ENCODE measurements at places on chromosomes 3 and 15.

DNA sequence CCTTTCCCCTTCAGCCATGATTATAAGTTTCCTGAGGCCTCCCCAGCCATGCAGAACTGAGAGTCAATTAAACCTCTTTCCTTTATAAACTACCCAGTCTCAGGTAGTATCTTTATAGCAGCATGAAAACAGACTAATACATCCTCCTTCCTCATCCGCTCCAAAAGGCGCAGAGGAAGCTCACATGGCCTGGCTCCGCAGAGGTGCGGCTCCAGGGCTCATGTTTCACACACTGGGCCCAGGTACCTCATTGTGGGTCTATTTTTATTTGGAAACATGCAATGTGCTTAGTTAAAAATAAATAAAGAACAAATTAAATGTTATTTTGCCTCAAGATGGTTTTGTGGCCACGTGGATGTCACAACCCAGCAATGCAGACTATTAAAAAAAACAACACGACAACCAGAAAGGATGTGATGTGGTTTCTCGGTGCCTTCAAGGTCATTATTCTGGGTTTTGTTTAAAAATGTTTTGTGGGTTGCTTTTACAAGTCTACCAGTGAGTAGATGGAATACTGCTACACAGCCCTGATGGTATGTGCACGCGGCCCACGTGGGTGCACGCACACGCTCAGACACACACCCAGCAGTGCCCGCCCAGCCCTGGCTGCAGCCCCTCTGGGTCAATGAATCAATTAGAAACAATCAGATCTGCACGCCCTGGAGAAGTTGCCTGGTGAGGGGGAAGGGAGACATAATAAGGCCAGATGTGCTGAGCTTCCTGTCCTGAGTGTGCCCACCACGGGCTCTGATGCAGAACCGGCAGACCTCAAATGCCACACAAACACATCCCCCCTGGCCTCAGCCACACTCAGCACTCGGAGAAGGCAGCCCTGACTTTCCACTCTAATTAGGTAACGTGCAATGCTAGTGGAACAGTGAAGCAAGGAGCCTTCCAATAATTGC lies 140.1 kb downstream of the ADAMTS17 start:
- peak; percentile 1 for DNase-seq

- DNase-seq = no peak
Measured at GRCh38 chr3:150666167-150666566, 37.6 kb downstream of the ERICH6 start.

- DNase-seq = no peak
Measured at GRCh38 chr3:105328338-105328730, 38.4 kb upstream of the ALCAM start.

- no peak for DNase-seq
Measured at GRCh38 chr3:98827221-98827920, 64.2 kb downstream of the ST3GAL6 start.

DNA sequence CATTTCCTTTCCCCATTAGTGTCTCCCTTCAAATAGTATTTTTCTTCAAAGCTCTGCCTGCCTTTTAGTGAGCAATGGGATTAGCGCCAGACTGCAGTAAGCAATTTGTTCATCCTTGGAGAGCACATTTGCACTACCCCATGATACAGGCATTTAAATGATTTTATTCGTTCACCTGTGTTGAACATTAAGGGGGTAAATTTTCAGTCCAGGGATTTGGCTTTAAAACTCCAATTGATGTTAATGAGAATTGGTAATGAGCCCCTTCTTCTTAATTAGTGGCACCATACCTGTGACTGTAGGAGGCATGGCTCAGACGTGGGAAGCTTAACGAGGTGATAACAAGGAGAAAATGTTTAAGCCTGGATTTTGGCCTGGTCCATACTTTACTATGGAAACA lies 161.4 kb upstream of the NANOGP8 start:
- DNase-seq = no peak

DNA sequence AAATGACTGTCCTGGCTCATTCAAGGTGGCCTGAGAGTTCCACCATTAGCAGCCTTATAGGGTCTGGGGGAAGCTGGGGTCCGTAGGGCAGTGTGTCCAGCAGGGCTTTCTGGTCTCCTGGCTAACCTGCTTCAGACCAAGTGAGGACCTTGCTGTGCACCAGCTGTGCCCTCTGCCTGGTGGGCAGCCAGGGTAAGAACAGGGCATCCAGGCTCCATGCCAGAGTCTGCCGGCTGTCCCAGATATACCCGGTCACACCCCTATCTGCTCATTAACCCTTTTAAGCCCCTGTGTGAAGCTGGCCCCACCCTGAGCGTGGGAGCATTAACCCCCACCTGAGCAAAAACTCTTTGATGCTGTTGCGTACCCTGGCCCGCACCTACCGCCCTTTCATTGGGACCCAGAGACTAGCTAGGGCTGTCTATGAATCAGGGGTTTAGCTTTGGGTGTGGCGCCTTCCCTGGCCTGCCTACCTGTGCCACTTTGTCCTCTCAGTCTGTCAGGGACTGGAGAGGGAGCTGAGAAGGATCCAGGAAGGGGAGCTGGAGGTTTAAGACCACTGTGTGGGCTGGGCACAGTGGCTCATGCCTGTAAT lies 17.6 kb downstream of the SEMA3F start:
- no peak for DNase-seq

GRCh38 chr3:103662591-103662990 lies 1227.8 kb downstream of the ZPLD1 start:
- DNase-seq = no peak

- DNase-seq = peak; percentile 97
Measured at GRCh38 chr15:55408012-55408928, at the start of the genes CCPG1 and PIERCE2. Gene CCPG1, minus strand, starts transcription at chr15:55408359. Its CDS starts 18,935 bp downstream, at chr15:55389424. Gene PIERCE2, plus strand, starts transcription at chr15:55408495. Its CDS starts 274 bp downstream, at chr15:55408769.

- DNase-seq = no peak
Measured at GRCh38 chr15:77695961-77696582, 63.4 kb upstream of the LINGO1 start.

- DNase-seq = no peak
Measured at GRCh38 chr3:117084739-117085270, 375.2 kb downstream of the TUSC7 start.

GRCh38 chr15:81133782-81134461 lies at the start of gene CFAP161:
Gene CFAP161, plus strand, starts transcription at chr15:81134270. Its CDS starts 60 bp downstream, at chr15:81134330.
- peak; percentile 59 for DNase-seq
